ENCODE measurements at places on chromosomes 5 and 9. TPM values are rescaled to one million over a fixed set of nuclear protein-coding genes. Genes with fewer than 3 reads are reported as not detected.

SV2C gene
- total RNA-seq: 0.26 TPM

- DNase-seq: no peak
Measured at GRCh38 chr5:167982-168660, 23.2 kb upstream of the LRRC14B start.

- DNase-seq: no peak
Measured at GRCh38 chr5:65625743-65626142, 916 bp downstream of the SHLD3 start.

- no peak for DNase-seq
Measured at GRCh38 chr5:157204765-157205164, 24.1 kb downstream of the ITK start.

NEURL1B gene
- total RNA-seq: 0.26 TPM

GRCh38 chr5:62312674-62313073 is 6.7 kb downstream of the KIF2A start:
- no peak for DNase-seq

DNA sequence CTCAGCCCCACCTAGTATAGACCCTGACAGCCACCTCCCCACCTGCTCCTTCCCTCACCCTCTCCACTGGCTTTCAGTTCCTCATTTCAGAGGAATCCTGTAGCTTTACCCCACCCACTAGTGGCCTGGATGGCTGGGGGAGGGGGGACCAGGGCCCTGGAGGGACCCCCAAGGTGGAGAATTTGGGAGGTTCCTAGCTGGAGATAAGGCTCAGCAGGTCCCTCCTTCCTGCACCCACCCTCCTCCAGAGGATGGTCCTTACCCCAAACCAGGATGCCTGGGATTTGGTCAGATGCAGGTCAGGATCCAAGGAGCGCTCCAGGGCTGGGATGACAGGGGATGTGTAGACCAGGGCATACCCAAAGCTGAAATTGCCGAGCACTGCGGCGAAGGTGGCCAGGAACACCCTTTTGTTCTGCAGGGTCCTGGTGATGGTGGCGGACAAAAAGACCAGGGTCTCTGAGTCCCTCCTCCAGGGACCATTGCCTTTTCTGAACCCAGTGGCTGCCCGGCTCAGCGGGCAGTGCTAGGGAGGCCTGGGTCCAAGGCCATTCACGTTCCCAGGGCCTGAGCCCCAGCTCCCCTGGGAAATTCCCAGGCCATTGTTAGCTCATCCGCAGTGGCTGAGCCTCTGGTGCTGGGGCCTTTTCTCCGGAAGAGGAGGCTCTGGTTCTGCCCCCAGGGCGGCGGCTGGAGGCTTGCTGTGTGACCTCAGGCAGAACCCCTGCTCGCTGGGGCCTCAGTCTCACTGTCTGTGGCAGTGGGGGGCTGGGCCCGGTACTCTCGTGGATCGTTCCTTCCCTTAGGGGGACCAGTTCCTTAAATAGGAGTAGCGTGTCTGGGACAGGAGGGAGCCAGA is 678 bp downstream of the SLC2A6 start:
- peak; percentile 55 for DNase-seq

GRCh38 chr5:170508036-170508435 is 4.2 kb downstream of the KCNIP1 start:
- no peak for DNase-seq

GPR150 gene
- 0.28 TPM for total RNA-seq

GRCh38 chr5:66377747-66378146 is 218.4 kb upstream of the MAST4 start:
- no peak for DNase-seq

ARSK gene
- 4.3 TPM for total RNA-seq

GRCh38 chr9:77793849-77794248 is 145.7 kb upstream of the GNA14 start:
- DNase-seq: no peak

DNA sequence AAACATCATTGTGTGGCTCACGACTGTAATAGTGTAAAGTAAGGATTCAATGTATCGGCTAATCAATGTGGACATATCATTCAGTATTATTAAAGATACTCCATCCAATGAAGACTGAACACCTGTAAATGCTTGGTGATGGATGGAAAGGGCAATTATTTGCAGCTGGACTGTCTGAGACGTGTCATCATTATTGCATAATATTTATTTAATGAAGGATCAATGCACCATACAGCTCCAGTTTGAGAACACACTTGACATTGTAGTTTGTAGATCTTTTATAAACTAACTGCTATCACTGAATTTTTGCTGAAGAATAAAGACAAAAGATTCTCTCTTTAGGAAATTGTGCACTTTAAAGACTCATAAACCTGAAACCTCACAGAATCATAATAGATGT is 117.6 kb upstream of the CCDC152 start:
- no peak for DNase-seq

- DNase-seq: no peak
Measured at GRCh38 chr5:111143910-111144309, 51.8 kb downstream of the WDR36 start.

ZNF454 gene
- total RNA-seq: not detected

IL9 gene
- not detected for total RNA-seq

DNA sequence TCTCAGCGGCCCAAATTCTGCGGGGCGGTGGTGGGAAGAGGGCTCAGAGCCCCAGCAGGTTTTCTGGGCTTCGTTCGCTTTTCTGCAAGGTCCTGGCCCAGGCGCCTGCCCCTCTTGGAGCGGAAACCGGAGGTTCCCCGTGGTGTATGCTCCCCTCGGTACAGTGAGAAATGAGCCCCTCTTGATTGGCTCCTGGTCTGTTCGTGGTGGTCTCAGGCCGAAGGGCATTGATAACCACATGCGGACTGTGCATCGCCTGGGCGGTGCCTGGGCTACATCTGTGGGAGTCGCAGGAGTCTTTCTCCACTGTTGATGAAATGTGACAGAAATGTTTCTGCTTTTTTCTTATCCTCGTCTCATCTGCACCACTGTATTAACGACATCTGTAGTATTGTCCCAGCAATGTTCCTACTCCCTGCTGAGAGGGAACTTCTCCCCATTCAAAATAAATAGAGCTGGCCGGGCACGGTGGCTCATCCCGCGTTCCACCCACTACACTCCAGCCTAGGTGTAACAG is 682 bp downstream of the MAN1B1 start:
- peak; percentile 64 for DNase-seq

- DNase-seq: peak; percentile 74
Measured at GRCh38 chr9:33452828-33453271, 5.5 kb upstream of the AQP3 start.

DNA sequence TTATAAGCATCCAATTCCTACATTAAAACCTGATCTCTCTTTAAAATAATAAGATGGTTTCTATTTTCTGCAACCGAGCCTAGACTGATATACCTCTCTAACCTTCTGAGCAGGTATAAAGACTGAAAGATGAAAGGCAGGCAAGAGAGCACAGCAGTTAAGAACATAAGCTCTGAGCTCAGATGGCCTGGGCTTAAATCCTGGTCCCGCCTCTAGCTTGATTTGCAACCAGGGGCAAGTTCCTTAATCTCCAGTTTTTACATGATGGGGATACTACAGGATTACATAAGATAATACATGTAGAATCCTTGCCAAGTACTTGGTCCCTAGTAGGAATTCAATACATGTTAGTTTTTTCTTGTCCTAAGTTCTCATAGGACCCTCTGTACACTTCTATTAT is 33.9 kb downstream of the SLC24A2 start:
- no peak for DNase-seq

DNA sequence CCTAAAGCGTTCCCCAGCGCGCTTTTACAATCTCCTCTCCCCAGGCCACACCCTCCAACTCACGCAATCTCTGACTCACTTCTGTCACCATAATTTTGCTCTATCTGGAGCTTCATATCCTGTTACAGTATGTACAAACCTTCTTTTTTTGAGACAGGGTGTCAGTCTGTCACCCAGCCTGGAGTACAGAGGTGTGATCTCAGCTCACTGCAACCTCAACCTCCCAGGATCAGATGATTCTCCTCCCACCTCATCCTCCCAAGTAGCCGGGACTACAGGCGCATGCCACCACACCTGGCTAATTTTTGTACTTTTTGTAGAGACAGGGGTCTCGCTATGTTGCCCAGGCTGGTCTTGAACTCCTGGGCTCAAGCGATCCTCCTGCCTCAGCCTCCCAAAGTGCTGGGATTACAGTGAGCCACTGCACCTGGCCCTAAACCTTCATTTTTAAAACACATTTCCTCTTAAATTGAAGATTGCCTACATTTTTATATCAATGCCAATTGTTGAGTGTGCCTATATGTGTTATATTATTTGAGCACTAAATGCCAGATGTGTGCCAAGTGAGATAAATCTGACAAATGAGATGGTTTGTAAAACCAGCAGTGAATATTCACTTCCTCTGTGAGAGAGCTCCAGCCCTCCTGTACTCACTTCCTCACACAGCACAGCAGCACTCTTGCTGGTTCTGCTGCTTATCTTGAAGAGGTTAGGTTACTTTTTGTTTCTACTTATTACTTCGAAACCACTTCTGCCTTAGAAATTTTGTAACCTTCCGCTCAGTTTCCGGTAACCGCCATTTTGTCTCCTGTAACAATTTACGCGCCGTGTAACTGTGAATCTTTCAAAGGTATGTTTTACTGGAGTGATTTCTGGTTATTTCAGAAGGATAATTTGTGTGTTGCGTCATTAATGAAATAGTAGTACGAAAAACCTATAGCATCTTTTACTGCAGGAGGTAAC is 57.9 kb downstream of the DOCK8 start:
- peak; percentile 90 for DNase-seq

- DNase-seq: peak; percentile 91
Measured at GRCh38 chr5:157390551-157391297, 69.3 kb upstream of the NIPAL4 start.

- no peak for DNase-seq
Measured at GRCh38 chr9:129486756-129487657, 133.9 kb downstream of the C9orf50 start.

DNA sequence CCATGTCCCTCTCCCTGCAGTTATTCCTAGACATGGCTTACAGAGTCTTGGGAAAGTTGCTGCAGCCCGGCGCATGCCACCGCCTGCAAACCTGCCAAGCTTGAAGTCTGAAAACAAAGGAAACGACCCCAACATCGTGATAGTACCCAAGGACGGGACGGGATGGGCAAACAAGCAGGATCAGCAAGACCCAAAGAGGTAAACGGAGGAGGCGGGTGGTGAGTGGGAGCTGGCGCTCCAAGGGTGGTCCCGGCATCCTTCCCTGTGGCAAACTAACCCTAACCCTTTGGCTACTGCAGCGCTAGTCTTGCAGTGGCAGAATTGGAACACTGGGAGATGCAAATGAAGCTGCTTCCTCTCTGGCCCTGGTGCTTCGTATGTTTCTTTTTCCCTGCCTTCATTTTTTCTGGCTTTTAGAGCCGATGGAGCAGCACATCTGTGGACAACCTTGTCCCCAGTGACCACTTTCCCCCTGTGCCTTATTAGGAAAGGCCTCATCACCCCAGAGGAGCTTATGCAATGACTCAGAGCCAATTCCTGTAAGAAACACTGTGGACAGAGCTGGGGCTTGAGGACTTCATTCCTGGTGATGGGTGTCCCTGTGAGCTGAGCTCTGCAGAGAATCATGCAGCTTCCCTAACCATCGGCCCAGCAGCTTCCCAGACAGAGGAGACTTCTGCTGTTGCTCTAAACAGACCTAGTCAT is 38.9 kb downstream of the PRRC2B start:
- no peak for DNase-seq

GRCh38 chr9:34600908-34601307 is 11.0 kb downstream of the RPP25L start:
- DNase-seq: no peak

GRCh38 chr9:134316449-134317160 is 9.7 kb upstream of the RXRA start:
- no peak for DNase-seq

DNA sequence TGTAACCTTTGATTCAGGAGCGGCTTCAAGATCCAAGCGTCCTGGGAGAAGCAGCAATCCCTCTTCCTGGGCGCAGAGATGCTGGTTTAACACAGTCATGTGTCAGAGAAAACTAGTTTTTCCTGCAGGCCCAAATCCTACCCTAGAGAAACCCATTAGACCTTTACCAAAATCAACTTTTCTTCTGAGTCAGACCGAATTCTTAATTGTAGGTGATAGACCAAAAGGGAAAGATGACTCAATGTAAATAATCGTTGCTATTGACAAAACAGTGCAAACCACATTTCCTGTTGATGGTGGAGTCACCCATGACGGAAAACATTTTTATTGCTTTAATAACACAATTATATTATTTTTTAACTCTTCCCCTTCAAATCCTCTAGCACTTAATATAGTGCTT is 40.1 kb downstream of the SLC1A1 start:
- no peak for DNase-seq

DNA sequence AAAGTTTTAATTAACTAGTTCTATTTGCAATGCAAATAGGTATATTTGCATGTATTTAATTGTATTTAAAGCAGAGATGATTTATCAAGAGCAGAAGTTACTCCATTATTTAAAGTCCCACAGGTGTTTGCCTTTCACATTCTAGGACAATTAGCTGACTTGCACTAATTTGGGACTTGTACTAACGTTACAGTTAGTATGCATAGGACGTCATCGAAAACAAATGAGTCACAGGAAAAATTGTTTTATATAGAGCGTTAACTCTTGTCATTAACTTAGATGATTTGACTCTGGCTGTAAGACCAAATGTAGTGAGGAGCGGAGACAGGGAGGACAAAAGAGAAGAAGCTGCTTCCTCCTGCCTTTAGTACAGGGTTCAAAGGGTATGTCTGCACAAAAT is 126.1 kb upstream of the IFNE start:
- DNase-seq: no peak

- no peak for DNase-seq
Measured at GRCh38 chr5:125249400-125249799, 503.0 kb upstream of the ZNF608 start.
